ENCODE measurements at places on chromosomes 5 and 9.

DNA sequence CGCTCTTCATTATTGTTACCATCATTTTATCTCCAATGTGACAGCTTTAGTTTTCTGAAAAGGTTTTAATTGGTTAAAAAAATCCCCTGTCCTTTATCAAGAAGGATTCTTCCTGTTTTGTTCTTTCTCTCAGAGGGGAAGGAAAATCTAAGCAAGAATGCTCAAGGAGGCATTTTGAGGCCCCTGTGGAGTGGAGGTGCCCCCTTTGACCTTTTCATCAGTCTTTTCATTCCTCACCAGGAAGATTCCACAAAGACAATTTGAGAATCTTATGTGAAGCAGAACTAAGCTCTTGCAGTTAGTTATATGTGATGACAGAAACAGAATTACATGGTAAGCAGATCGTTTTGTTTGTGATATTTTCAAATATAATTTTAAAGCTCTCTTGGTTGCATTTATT is 489.6 kb downstream of the MAN2A1 start:
- DNase-seq = no peak

DNA sequence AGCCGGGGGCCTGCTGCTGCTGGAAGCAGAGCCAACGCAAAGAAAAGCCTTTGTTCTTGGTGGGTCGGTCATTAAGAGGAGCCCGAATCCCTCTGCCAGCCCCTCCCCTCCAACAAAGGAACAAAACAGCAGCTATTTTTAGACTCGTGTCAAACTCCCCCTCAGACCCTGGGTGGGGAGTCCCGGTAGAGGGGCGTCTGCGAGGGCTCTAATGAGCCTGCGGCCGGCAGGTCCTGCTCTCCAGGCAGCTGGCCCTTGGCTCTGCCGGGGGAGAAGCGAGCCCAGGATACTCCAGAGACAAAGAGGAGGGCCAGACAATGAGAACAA is 114.0 kb downstream of the LHX2 start:
- no peak for DNase-seq

DNA sequence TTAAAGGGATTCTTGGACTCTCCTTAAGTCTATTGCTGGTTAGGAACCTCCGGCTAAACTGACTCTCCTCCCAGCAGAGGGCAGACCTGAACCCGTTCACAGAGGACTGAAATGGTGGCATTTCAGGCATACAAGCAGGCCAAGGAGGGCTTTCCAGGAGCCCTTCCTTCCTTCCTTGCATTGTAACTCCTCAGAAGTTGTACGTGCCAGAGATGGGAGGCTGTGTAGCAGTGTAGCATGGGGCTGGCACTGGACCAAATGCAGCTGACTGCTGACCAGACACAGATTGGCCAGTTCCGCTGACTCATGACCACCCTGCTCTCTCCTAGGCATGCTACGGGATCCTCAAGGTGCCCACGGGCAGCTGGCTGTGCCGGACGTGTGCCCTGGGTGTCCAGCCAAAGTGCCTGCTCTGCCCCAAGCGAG is 36.4 kb downstream of the JADE2 start:
- no peak for DNase-seq

- DNase-seq = no peak
Observed at GRCh38 chr5:153485641-153486040, 4.8 kb upstream of the GRIA1 start.

- no peak for DNase-seq
Observed at GRCh38 chr9:100774962-100775361, 197.1 kb downstream of the CAVIN4 start.

DNA sequence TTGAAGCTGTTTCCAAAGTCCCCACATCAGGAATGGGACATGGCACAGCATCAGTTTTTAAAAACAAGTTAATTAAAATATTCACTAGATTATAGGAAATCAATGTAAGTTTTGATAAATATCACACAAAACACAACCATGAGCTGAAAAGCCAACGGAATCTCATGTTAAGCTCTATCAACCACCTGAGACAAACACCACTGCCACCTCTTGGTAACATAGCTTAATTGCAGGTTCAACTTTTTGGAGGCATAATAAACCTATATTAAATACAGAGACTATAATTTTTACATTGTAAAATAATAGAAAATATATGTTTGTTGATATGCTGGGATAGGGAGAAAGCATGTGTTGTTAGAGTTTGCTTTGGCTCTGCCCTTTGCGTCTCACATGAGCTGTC is 126.1 kb downstream of the SV2C start:
- no peak for DNase-seq

DNA sequence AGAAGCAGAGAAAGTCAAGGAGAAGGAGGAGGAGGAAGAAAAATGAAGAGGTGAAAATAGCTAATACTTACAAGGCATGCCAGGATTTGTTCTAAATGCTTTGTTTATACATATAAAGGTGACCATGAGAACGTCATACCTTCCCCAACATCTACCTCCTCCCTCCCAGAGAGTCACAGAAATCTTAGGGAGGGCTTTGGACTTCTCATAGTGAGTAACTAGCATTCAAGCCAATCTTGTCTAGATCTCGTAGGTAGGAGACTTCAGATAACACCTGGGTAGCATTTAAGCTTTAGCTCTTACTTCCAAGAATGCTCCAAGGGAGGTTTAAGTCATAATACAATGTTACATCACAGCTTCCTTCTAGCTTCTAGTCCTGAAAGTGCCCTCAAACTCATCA is 36.5 kb upstream of the GPBP1 start:
- no peak for DNase-seq

All from NCI-H1436 (cell line).